Hepatocyte (in vitro differentiated cells): ENCODE measurements at places on chromosomes 5 and 9. TPM values are rescaled to one million over a fixed set of nuclear protein-coding genes. Genes with fewer than 3 reads are reported as not detected.

Gene PLEKHG4B
- 3.5 and 4.0 TPM in 2 replicates for total RNA-seq

Gene ENTPD2
- total RNA-seq, result 1.8 and 2.3 TPM in 2 replicates

Gene RAD1
- 18.5 and 33.2 TPM in 2 replicates for total RNA-seq

Gene AJM1
- total RNA-seq, result 2.0 and 3.0 TPM in 2 replicates

Gene CNTNAP3
- 0.44 and 1.00 TPM in 2 replicates for total RNA-seq

DNA sequence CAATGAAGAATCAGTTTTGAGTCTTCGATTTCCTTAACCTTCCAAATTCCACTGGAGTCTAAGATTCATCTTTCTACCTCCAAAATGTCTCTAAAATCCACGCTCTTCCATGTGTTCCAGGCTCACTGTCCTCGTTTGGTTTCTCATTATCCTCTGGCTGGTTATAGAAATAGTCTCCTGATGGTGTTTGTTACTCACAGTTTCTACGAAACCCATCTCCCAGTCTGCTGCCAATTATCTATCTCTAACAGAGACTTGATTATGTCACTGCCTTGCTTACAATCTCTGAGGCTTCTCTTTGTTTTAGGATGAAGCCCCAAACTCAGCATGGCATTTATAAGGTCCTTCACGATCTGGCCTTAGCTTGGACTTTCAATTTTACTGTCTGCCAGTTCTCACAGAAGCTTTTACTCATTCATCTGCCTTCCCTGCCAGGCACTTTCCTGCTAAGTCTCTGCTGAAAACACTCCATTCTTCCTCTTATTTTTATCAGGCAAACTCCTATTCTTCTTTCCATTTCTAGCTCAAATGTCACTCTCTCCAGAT lies 339.6 kb upstream of the SGCD start:
- no peaks in the 10 kb centered on the region for H3K4me1 ChIP-seq
- no peak for DNase-seq
- H3K4me3 ChIP-seq, result no peak overlapping the region
- no peak overlapping the region for H3K27ac ChIP-seq
- H3K27me3 ChIP-seq, result peaks cover 6% of the 10 kb centered on the region
- H3K36me3 ChIP-seq, result no peaks in the 10 kb centered on the region

GRCh38 chr5:172086194-172086975 lies 79.9 kb upstream of the FBXW11 start:
- H3K36me3 ChIP-seq, result no peaks in the 10 kb centered on the region
- no peak for DNase-seq
- no peaks in the 10 kb centered on the region for H3K4me1 ChIP-seq
- no peak overlapping the region for H3K27ac ChIP-seq
- no peaks in the 10 kb centered on the region for H3K27me3 ChIP-seq

DNA sequence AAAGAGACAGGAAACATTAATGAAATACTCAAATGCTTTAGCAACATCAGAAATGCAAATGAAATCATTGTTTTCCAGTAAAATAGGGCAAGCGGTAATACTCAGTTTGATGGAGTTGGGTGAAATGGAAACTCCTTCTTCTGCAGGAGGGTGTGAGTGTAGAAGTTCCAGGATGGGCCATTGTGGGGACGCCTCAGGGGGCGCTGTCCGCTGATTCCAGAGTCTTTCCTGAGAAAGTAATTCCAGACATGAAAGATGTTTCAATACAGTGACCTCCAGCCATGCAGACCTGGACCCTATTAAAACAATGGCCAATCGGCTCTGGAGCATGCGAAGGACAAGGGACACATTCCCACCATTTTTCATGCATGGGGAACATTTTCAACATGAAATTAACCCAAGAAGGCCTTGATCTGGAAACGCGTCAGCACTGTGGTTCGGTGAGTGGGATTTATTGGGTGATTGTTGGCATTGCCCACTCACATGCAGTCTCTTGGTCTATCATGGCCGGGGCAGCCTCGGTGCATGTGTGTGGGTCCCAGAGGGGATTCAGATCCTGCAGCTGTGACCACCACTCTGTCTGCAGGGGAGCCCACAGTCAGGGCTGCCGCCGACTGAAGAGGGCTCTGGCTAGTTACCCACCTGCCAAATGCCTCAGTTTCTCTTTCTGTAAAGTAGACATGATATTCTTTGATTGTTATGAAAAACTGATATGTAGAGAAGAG lies 132.6 kb upstream of the IRX4 start:
- no peak overlapping the region for H3K27ac ChIP-seq
- no peak for DNase-seq
- no peaks in the 10 kb centered on the region for H3K36me3 ChIP-seq
- H3K4me1 ChIP-seq, result no peaks in the 10 kb centered on the region

DNA sequence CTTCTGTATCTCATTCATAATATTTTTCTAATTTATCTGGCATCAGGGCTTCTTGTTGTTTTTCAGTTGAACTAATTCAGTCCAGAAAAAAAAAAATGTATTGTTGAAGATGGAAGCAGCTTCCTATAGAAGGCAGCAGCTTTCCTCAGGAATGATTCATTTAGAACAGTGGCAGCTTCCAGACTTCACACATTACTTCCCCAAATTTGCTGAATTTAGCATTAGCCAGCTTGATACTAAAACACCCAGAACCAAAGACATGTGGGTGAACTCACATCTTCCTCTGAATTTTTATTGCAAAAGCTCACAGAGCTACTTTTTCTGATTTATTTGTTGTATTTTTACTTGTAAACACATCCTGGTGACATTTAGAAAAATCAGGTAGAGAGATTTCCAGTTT lies 53.8 kb downstream of the HCN1 start:
- H3K27ac ChIP-seq, result no peak overlapping the region
- no peak for DNase-seq
- H3K27me3 ChIP-seq, result no peaks in the 10 kb centered on the region
- no peaks in the 10 kb centered on the region for H3K4me1 ChIP-seq
- no peak overlapping the region for H3K4me3 ChIP-seq

DNA sequence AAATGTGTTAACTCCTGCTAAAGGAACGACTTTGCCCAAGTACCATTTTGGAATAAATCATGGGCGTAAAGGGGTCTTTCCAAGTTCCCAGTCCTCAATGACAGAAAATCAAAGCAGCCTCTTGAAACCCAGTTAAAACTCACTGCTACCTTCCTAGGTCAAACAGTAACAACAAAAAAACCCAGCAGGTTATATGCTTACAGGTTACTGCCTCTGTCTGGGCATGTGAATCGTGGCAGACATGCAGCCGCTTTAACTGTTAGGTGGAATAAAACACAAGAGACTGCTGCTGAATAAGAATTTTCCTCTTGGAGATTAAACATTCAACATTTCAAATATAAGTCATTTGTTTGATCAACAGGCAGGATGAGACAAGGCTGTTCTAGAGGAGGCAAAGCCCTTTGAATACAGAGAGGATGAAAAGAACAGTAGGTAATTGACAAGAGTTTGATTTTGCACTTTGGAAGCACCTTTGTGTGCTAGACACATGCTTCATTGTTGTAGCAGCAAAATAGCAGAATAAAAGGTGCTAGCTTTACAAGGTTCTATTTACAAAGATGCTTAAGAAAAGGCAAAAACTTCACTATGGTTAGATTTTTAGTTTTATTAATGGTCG lies 319.4 kb downstream of the NDUFS4 start:
- no peaks in the 10 kb centered on the region for H3K36me3 ChIP-seq
- no peak overlapping the region for H3K4me3 ChIP-seq
- H3K27me3 ChIP-seq, result no peaks in the 10 kb centered on the region
- H3K27ac ChIP-seq, result no peak overlapping the region
- DNase-seq, result no peak

DNA sequence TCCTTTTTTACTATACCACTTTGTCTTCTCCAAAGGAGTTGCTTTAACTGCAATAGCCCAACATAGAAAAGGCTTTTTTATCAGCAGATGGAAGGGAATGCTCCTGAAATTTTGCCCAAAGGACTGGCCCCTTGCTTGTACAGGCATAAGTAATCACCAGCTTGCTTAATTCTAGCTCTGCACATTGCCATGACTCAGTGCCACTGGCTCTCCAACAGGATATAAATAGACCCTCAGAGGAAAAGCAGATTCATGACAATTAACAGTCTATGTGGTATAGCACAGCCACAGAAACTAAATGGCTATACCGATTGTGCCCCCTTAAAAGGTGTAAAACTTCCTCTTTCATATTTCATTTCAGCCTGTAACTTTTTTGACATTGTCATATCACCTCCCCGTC lies 227.0 kb downstream of the ZNF608 start:
- H3K27me3 ChIP-seq, result no peaks in the 10 kb centered on the region
- DNase-seq, result peak; percentile 41
- no peaks in the 10 kb centered on the region for H3K36me3 ChIP-seq
- no peak overlapping the region for H3K27ac ChIP-seq
- no peaks in the 10 kb centered on the region for H3K4me1 ChIP-seq

DNA sequence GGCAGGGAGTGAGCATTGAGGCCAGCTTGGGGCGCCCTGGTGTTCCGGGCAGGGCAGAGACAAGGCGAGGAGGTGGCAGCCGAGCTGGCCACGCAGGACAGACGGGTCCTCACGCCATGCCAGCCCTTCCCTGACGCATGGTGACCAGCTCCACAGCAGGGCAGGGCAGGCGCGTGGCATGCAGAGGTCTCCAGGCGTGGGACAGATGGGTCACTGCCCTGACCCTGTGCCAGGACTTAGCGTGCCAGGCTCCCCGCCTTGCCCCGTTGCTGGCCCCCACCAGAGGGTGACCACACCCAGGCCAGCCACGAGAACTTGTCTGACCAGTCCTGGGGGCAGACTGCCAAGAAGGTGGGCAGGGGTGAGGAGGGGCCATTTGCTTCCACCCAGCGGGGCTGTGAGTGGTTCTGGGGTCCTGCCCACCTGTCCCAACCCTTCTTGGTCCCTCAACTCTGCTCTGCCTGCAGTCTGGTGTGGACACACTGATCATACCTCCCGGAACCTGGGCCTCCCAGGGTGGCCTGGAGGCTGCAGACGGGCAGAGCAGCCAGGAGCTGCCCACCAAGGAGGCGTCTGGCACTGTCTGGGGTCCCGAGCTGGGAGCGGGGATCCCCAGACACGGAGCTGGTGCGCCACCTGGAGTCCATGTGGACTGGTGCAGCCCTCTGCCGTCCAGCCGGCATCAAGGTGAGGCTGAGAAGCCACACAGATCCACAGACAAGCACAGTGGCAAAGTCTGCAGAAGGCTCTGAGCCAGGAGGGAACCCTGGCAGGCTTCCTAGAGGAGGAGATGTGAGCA lies at the start of gene RNF224:
Gene RNF224 (plus strand): TSS at position 449 of the 799 bp plus-strand sequence. CDS start 834 bp downstream, outside the sequence.
- no peak within 1 kb of the TSS for H3K4me3 ChIP-seq
- peak; percentile 90 for DNase-seq
- no peaks in the 10 kb centered on the region for H3K27me3 ChIP-seq
- no peaks in the 10 kb centered on the region for H3K36me3 ChIP-seq

DNA sequence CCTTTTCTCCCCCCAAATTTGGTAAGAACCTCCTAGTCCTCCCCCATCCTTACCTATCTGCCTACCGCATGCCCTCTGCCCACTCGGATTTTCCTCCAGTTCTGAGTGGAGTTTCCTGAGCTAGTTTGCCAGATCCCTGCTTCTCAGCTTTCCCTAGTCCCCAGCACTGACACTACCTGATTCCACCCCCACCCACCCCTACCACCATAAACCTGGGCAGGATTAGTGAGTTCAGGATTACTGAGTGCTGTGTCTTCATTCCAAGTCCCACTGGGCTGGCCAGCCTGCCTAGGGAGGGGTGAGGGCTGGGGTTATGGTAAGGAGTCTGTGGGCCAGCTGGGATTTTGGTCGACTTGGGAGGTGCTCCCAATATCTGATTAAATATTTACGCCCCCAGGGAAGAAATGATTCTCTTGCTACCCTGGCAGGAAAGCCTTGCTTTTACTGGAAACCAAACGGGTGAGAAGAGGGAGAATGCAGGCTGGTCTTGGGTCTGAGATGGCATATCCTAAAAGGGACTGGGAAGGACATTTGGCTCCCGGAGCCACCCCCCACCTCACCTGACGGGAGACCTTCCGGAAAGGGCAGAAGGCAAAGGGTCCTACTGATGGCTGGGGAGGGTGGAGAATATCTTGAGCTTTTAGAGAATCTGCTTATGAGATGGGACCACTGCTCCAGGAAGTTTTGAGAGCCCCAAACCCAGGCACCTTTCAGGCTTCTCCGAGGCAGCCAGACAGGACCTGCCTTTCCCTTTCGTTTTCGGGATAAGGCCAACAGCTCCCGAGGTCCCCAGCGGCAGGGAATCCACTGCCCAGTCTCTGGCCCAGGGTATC lies 3.7 kb downstream of the PITX1 start:
- H3K4me3 ChIP-seq, result peak overlapping the region; percentile 93
- H3K27ac ChIP-seq, result peak overlapping the region; percentile 97
- peaks cover 47% of the 10 kb centered on the region for H3K27me3 ChIP-seq
- peaks cover 26% of the 10 kb centered on the region for H3K4me1 ChIP-seq

- no peaks in the 10 kb centered on the region for H3K4me1 ChIP-seq
- no peak overlapping the region for H3K27ac ChIP-seq
- H3K4me3 ChIP-seq, result no peak overlapping the region
- no peaks in the 10 kb centered on the region for H3K36me3 ChIP-seq
Measured at GRCh38 chr5:120794121-120794520, 330.0 kb downstream of the PRR16 start.

GRCh38 chr5:143575286-143575685 lies 171.8 kb upstream of the NR3C1 start:
- H3K36me3 ChIP-seq, result no peaks in the 10 kb centered on the region
- H3K4me1 ChIP-seq, result peaks cover 21% of the 10 kb centered on the region
- no peak for DNase-seq

DNA sequence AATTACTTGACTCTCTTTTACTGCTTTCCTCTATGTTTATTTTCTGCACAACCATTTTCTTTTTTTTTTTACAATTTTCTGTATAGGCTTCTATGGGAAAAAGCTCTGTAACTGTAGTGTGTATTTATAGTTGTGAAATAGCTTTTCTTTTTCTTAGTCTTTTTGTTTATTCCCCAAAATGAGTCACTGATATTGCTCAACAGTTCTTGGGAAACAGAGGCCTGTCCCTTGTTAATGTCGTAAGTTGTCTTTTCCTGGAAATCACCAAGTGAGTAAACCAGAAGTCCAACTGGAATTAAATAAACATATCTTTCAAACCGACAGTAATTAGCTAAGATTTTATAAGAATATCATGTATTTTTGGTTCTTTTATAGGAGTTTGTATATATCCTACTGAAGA lies 325.1 kb upstream of the PRR16 start:
- H3K36me3 ChIP-seq, result no peaks in the 10 kb centered on the region
- DNase-seq, result peak; percentile 73
- no peaks in the 10 kb centered on the region for H3K27me3 ChIP-seq
- no peak overlapping the region for H3K4me3 ChIP-seq
- H3K4me1 ChIP-seq, result peaks cover 23% of the 10 kb centered on the region

- H3K27me3 ChIP-seq, result no peaks in the 10 kb centered on the region
- peaks cover 17% of the 10 kb centered on the region for H3K4me1 ChIP-seq
- H3K36me3 ChIP-seq, result no peaks in the 10 kb centered on the region
- H3K27ac ChIP-seq, result peak overlapping the region; percentile 72
- H3K4me3 ChIP-seq, result no peak overlapping the region
Measured at GRCh38 chr9:83620841-83621636, 1.9 kb upstream of the IDNK start.
